ENCODE measurements at places on chromosomes 12 and 14. TPM values are rescaled to one million over a fixed set of nuclear protein-coding genes. Genes with fewer than 3 reads are reported as not detected.

The ERBB3 gene
- total RNA-seq, result 0.94 TPM

The MYF6 gene
- not detected for total RNA-seq

The LYZ gene
- 0.21 TPM for total RNA-seq

The CCDC197 gene
- total RNA-seq, result not detected

The FOXG1 gene
- not detected for total RNA-seq

The NPFF gene
- not detected for total RNA-seq

The RERG gene
- total RNA-seq, result not detected

The FAM222A gene
- 1.6 TPM for total RNA-seq

The AMHR2 gene
- not detected for total RNA-seq

The WSCD2 gene
- not detected for total RNA-seq

The RGS6 gene
- total RNA-seq, result 3.1 TPM

The STAC3 gene
- 5.4 TPM for total RNA-seq

The SERPINA9 gene
- total RNA-seq, result not detected

The SLC10A1 gene
- not detected for total RNA-seq

The AMDHD1 gene
- total RNA-seq, result 1.3 TPM
